ENCODE measurements at places on chromosomes 12 and 14.

DNA sequence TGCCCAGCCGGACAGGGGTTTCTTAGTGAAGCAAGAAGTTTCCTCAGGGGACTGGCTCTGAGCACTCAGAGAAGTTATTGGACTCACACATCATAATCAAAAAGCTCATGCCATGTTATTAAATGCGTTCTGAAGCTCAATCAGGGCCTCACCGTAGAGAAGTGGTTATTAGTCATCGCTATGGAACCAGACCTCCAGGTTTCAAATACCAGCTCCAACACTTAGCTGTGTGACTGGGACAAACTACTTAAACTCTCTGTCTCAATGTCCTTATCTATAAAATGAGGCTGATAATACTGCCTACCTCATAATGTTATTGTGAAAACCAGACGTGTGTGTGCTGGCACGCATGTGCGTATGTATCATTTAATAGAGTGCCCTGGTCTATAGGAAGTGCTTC is 7.3 kb downstream of the STAT6 start:
- no peak for DNase-seq

DNA sequence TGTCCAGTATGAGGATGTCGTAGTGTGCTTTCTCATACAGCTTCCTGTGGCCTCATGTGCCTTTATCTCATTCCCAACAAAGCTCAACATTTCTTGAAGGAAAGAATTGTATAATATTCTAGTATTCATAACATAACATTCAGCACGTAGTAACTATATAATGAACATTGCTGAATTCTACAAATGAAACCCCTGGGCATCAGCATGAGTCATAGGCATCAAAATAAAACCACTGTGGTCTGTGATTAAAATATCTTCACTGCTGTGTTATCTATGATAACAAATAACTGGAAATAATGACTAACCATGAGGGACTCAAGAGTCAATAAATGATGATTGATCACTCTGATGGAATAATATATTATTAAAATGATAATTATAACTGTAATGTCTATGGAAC is 255.2 kb downstream of the EMP1 start:
- no peak for DNase-seq

- DNase-seq: peak; percentile 55
These were observed 122.7 kb downstream of the SSPN start for GRCh38 chr12:26317942-26318575.

DNA sequence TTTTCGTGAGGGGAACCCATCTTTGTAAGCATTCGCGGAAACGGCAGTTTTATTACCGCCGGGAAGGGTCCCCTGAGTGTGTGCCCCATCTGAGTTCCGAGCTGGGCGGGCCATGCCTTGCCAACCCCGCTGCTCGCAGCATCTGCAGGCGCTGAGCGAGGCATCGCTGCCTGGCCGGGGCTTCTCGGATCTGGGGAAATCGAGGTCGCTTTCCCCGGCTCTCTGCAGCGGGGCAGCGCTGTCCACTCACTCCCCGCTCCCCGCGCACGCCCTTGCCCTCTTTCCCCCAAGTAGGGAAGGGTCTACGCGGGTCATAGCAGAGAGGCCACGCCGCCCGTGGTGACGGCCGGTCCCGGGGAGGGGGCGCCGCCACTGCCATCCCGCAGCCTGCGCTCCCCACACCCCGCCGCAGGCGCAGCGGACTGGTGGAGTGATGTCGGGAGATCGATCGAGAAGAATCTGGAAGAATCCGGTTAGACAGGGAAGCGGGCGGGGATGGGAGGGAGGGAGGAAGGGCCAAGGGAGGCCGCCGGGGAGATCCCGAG is 507 bp upstream of the FKBP4 start:
- DNase-seq: peak; percentile 19

DNA sequence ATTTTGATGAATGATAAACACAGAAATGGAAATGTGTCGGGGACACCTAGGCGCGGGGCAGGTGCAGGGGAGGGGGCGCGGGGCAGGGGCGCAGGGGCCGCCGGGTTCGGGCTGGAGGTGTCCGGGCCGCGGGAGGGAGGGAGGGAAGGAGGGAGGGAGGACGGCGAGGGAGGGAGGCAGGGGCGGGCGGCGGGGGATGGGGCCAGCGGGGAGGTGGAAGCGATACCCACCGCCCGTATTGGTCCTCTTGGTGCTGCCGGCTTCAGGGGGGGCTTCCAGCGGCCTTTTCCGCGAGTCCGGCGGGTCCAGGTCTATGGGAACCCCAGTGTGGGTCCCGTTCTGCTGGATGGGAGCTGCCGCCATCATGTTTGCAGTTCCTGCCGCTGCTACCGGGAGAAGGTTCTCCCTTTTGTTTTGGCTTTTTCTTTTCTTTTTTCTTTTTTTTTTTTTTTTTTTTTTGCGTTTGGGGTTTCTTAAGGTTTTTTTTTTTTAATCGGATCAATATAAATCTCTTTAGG is 703 bp downstream of the NOVA1 start:
- DNase-seq: no peak

- DNase-seq: no peak
These were observed 683.4 kb downstream of the TMEM121 start for GRCh38 chr14:106209755-106210154.

GRCh38 chr12:81722004-81722403 is 37.1 kb downstream of the PPFIA2 start:
- no peak for DNase-seq

- no peak for DNase-seq
These were observed 70.7 kb upstream of the VASH1 start for GRCh38 chr14:76690502-76691105.

DNA sequence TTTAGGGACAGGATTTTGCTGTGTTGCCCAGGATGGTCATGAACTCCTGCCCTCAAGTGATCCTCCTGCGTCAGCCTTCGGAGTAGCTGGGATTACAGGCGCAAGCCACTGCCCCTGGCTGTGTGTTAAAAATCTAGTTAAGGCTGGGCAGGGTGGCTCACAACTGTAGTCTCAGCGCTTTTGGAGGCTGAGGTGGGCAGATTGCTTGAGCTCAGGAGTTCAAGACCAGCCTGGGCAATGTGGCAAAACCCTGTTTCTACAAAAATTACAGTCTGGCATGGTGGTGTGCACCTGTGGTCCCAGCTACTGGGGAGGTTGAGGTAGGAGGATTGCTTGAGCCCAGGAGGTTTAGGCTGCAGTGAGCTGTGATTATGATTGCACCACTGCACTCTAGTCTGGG is 9.2 kb downstream of the DDIT3 start:
- DNase-seq: no peak

GRCh38 chr14:104514156-104514848 is 65.3 kb upstream of the C14orf180 start:
- DNase-seq: no peak

- DNase-seq: no peak
These were observed 13.9 kb upstream of the KRT86 start for GRCh38 chr12:52260361-52261207.

DNA sequence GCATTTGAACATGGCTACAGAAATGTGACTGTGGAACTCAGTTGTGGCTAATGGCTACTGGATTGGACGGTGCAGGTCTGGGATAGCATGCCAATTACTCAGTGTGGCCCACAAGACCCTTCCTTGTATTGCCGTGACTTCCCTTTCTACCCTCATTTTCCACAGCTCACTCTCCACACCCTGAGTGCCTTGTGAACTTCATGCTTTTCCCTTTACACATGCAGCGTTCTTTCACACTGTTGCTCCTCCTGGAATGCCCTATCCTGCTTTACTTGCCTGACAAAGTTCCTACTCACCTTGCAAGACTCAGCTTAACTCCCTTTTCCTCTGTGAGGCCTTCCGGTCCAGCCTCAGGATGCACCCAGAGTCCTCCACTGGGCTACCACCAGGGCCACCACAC is 46.8 kb upstream of the MAX start:
- DNase-seq: no peak

- DNase-seq: no peak
These were observed 56.7 kb downstream of the LRRIQ1 start for GRCh38 chr12:85092814-85093370.

DNA sequence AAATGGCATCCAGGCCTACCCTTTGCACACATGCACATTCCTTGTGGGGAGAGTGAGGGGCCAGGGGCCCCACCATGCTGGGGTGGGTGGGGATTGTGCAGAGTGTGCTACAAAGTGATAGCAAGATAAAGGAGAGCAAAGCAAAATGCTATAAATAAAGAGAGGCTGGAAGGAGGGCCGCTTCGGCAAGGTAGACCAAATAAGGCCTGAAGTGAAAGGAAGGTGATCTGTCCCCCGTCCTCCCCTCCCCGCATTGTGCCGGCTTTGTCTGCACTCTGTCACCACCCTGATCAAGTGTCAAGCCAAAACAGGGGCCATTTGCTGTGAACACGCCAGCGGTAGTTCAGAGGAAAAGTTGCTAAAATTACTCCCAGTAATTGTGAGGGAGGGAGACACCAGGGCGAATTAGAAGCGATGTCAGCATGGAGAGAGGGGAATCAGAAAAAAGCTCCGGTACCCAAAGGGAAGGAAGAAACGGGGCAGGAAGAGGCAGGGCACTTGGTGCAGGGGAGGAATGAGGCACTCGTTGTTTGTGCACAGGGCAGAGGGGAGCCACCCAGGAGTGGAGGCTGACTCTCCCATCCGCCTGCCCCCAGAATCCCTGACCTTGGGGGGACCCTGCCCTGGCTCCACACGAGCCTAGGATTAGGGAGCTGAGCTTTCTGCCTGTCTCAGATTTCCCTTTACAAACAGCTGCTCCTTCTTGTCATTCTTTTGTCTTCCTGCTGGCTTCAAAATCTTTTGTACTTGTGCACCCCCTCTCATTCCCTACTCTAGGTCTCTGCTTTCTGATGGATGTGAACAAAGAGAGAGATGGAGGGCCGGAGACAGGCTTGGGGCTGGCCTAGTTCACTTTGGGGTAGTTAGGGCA is 2.9 kb upstream of the MYH7 start:
- no peak for DNase-seq

GRCh38 chr14:64950889-64951288 is 8.3 kb upstream of the GPX2 start:
- DNase-seq: no peak

Data from activated CD4-positive, alpha-beta T cell treated with anti-CD3 and anti-CD28 coated beads, Interleukin-2, Interleukin-4, amounts not matched to agents 100 ng/mL and 50 ng/mL, durations not matched to agents 16 hours and 8 hours (primary cell).